ENCODE measurements at places on chromosomes 3 and 15.

- DNase-seq, result no peak
Observed at GRCh38 chr15:75168374-75168773, 33.3 kb upstream of the C15orf39 start.

GRCh38 chr15:57667171-57667849 is 39.2 kb upstream of the POLR2M start:
- DNase-seq, result no peak

DNA sequence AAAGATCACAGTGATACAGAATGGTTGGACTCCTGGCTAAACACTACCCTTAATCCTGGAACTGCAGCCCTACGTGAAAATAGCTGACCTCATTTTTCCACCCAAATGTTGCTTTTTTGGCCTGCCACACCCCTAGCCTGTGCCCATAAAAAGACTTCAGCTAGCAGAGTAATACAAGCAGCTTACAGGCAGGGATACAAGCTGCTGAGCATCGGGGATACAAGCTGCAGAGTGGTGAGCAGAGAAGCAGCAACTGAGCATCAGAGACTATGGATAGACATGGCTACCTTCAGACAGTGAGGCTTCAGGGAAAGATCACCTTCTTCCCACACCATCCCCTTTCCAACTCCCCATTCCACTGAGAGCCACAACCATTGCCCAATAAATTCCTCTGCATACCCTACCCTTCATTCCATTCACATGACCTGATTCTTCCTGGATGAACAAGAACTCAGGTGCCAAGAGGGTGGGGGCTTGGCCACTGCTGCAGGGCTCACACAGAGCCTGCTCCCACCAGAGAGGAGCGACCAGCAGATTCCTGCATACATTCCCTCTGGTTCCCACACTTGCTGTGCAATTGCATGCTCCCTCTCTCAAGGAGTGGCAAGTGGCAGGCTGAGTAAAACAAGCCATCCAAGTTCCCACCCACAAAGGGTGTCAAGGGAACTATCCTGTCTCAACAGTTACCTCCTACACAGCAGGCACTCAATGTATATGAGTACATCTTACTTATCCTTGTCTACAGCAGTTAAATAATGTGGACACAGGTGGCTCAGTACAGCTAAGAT is 217.5 kb downstream of the ALCAM start:
- DNase-seq, result no peak

DNA sequence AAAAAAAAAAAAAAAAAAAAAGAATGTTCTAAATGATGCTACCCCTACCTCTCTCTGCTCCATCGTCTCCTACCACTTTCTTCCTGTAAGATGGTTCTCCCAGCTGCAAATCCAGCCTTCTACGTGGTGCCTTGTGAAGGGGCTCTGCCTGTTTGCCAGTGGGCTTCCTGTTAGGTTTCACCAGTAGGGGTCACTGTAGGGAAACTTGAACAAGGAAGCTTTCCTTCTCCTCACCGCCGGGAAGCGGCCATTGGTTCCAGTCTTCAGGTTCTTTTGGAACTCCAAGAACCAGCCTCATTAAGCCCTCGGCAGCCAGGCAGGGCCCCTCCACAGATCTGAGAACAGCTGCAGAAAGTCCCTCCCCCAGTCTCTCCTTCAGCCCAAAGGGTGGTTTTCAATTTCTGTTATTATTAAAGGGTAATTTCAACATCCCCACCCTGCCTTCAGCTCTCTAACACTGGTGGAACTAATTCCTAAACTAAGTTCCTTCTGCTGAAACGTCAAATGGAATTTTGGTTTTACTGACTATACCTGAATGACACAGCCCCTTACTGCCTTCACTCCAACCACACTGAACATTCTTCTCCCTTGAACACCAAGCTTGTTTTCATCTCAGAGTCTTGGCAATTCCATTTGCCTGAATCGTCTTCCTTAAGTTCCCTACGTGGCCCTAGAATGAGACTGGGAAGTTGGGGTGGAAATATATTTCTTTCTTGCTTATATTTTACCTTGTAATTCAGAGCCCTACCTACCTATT is 13.5 kb downstream of the MCCC1 start:
- peak; percentile 55 for DNase-seq

DNA sequence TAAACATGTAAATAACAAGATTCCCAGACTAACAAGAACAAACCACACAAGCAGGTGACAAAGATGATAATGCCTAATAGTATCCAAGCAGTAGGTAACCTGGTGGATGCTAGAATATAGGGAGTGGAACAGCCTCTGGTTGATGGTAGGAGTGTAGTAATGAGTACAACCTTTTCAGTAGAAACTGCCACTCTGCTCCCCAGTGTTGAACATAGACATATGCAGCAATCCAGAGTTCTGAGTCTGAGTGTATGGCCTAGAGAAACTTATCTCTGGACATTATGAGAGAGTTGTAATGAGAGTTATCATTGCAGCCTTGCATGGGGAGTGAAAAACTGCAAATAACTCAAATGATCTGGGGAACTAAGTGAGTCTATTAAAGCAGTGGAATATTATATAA is 76.1 kb upstream of the ACAD9 start:
- no peak for DNase-seq

DNA sequence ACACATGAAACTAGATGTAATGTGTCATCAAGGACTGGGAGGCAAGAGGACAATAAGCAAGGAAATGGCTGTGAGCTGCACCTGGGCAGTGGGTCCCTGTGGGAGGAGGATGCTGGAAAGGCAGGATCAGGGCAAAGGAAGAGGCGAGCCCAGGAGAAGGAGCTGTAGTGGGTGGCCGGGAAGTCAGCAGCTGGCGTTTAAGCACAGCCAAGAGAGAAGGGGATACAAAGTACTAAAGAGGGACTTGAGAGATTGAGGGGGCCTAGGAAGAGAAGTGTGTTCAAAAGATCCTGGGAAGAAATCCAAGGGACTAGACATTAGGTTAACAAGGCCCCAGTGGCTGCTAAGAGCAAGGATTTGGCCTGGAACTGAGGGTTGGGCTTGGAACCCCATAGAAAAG is 188.5 kb upstream of the SLC24A5 start:
- DNase-seq, result no peak

- no peak for DNase-seq
Observed at GRCh38 chr15:62929000-62929357, 113.6 kb upstream of the TPM1 start.

DNA sequence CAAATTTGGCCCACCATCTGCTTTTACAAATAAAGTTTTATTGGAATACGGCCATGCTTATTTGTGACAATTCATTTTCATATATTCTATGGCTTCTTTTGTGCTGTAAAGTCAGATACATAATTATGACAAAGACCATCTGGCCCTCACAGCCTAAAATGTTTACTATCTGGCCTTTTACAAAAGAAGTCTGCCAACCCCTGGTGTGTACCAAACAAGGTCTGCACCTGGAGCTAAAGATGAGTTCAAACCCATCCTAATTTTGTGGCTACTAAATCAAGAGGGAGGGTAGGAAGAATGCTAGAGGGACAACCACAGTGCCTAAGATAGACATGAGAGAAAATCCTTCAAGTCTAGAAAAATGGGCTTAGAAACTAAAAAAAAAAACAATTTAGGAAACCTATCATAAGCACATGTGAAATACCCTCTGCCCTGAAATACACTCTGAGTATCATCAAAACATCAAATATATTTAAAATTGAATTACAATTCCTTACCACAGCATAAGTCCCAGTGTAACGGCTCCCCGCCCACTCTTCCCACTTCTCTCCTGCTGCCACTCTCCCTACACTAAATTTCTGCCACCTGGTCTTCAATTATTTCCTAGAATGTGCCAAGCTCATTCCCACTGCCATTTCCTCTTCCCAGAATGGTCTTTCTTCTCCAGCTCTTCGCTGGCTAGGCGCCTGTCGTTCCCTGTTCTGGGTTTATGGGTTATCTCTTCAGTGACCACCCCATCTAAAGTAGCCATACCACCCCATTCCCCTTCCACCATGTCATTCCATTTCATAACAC is 950.7 kb upstream of the CFAP20DC start:
- DNase-seq, result no peak

GRCh38 chr15:50519740-50520425 is 26.6 kb downstream of the USP50 start:
- no peak for DNase-seq

DNA sequence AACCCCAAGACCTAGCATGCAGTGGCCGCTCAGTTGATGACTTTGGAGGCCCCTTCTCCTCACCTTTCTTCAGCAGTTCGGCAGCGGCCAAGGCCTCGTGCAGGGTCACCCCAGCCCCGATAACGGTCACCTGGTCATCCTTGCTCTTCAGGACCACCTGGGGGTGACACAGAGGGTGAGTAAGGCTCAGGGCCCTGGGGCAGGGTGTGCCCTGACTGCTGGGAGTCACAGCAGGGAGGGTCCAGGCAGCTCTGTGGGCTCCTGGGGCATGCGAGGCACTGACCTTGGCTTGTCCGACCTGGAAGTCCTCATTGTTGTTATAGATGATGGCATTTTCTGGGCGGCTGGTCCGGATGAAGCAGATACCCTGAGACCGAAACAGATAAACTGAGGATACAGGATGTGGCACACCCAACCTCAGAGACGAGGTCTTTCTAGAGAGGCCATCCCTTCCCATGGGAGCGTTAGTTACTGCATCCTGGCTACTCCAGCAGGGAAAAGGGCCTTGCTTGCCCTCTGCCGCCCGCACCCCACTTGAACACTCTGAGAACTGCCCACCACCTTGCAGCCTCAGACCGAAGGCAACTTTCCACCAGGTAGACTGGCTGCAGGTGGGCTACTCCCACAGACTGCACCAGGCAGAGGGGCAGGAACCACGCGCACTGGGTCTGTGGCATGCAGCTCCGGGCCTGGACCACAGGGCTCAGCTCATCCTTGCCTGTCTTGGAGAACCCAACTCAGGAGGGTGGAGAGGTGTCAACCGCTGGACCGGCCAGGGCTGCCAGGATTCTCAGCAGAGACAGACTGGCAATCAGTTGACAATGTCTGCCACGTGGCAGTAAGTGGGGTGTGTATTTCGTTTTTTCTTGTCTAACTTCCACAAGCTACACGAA is 27.6 kb downstream of the TKT start:
- no peak for DNase-seq

DNA sequence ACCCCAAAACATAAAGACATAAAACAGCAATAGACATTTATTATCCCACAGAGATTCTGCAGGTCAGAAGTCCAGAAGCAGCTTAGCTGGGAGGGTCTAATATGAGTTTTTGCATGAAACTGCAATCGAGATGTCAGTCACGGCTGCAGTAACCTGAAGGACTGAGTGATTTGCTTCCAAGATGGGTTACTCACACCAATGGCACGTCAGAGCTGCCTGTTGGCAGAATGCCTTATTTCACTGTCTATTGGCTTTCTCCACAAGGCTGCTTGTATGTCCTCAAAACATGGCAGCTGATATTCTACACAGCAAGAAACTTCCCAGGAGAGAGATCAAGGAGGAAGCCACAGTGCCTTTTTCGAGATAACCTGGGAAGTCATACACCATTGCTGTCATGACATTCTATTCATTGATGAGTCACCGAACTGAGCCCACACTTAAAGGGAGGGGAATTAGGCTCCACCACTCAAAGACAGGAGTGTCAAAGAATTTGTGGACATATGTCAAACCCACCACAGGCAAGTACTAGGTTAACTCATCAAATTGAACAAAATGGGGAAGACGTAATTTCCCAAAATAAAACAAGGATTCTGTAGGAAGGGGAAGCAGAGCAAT is 122.2 kb downstream of the SYNPR start:
- no peak for DNase-seq

GRCh38 chr3:14199641-14200040 is 21.0 kb downstream of the LSM3 start:
- DNase-seq, result no peak

DNA sequence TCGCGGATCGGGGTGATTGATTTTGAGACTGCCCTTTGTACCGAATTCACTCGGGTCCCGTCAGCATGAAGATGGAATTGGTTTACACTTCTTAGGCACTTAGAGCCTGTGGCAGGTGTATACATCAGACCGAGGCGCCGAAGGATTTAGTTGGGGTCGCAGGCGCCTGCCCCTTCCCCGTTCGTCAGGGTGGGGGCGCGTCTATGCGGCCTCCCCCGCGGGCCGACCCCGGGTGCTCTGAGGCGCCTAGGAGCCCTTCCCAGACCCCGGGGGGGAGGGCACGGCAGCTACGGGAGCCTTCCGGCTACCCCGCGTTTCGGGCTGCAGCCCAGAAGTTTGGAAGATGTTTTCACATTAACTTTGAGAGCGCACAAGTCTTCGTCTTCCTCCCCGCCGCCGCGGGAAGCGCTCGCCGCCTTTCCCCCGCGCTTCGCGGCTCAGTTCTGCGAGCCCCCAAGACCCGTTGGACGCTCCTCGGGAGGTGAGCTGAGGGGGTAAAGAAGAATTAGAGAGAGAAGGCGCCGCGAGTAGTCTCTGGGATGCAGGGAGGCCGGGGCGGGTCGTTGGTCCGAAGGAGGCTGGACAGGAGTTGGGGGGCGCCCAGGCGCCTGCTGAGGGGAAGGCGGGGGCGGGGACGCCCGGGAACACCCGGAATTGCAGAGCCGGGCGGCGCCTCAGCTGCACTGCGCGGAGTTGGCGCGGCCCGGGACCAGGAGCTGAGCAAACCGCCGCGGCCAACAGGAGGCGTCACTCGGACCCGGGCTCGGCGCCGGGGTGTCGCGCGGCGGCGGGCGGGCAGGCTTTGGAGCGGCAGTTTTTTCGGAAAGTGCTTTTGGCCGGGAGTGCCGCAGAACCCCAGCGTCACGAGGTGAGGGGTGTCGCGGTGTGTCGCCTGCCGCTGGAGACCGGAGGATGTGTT is 780 bp downstream of the TIPARP start:
- peak; percentile 77 for DNase-seq

- DNase-seq, result peak; percentile 10
Observed at GRCh38 chr3:161066930-161067329, 38.2 kb downstream of the B3GALNT1 start.

- DNase-seq, result no peak
Observed at GRCh38 chr3:62727536-62727935, 147.7 kb downstream of the CADPS start.

DNA sequence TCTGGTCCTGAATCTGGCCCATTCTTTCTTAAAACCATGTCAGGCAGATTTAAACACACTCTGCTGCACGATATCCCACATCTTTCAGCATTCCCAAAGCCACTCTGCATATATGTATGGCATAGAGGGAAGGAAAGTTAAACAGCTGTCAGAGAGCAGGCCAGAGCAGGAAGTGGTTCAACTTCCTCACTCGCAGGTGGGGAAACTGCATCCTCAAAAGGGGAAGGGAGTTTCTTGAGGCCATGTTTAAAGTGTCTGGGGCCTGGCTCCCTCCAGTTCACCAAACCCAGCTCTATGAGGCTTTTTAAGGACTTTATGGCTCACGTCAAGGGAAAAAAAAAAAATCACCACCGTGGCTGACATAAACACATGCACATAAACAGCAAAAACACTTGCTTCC is 123.1 kb downstream of the OPA1 start:
- peak; percentile 30 for DNase-seq
